Cerebellum (tissue), 4 donors: ENCODE measurements at places on chromosomes 5 and 9.

DNA sequence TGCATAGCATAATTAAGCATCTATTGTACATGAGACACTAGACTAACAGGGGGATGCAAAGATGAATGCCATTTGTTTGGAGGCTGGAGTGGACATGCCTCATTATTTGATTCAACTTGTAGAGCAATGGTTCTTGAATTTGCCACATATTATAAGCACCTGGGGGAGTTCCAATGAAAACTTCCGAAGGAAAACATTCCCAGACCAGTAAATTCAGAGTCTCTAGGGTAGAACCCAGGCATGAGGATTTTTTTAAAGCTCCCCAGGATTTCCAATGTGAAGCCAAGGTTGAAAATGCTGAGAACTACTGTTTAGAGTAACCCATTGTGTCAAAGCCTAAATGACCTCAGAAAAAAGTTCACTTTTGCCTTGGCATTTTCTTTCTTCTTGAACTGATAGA, 93.9 kb upstream of the ITGA1 start:
- no peak for DNase-seq

DNA sequence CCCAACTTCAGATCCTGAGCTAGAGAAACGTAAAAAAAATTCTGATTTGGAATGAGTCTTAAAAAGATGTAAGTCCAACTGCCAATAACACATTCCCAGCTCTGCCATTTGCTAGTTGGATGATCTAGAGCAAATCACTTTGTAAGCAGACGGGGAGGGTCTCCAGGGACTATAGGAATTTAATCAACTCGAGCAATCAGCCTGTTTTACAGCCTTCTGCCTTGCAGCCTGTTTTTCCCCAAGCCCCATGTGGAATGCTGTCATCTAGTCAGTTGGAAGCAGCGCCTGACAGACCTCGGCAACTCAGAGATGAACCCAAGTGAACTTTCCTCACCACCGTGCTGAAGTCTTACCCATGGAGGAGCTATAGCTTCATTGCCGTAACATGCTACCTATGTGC, 34.8 kb upstream of the HRH2 start:
- DNase-seq: no peak

DNA sequence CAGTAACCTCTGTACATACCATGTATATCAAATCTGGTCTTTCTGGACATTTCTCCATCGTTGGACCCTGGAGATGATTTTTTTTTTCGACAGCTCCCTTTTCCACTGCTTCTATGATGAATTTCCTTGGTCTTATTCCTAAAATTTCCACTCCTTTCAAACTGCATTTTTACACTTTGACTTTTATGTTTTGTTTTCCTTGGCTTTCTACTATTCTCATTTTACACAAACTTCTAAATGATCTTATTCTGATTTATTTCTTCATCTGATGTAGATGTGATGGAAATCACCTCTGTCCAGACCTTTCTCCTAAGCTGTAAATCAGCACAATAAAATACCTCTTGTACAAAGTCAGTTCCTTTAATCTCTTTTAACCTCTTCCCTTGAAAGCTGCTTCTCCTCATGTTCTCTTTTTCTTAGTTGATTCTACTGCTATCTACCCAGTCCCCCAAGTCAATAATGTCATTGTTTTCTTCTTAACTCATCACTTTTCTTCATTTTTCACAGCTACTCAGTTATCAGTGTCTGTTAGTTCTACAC, 48.7 kb upstream of the TUSC1 start:
- no peak for DNase-seq

DNA sequence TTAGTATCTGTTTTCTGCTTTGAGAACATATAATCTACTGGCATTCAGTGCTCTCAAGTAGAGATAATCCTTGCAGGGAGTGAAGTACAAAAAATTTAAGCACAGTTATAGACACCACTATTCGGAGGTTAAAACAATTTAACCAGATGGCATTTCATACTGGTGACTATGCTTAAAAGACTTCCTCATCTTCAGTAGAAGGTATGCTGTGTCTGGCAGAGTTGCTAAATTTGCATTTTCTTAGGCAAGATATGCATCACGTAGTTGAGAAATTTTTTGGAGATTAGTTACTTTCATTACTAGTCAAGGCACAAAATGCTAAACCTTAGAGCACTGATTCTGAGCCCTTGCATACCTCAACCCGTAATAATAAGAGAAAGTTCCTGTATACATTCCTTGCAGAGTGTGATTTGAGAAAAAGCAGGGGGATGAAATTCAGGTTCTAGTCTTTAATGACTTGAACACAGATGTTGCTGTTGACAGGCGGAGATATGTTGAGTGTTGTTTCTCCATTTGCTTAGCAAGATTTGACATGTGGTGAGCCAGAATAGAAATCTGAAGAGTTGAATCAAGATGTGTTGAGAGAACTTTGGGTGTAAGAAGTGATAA, 70.8 kb upstream of the STARD4 start:
- DNase-seq: no peak

GRCh38 chr9:87223392-87224246, 274.0 kb upstream of the DAPK1 start:
- no peak for DNase-seq

DNA sequence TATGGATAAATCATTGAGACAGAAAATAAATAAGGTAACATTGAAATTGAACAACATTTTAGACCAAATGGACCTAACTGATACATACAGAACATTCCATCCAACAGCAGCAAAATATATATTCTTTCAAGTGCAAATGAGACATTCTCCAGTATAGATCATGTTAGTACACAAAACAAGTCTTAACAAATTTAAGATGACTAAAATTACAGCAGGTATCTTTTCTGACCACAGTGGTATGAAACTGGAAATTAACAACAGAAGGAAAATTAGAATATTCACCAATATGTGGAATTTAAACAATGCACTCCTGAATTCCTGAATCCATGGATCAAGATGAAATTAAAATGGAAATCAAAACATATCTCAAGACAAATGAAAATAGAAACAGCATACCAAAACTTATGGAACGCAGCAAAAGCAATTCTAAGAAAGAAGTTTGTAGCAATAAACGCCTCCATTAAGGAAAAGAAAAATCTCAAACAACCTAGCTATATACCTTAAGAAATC, 115.6 kb downstream of the ADAMTS12 start:
- no peak for DNase-seq

DNA sequence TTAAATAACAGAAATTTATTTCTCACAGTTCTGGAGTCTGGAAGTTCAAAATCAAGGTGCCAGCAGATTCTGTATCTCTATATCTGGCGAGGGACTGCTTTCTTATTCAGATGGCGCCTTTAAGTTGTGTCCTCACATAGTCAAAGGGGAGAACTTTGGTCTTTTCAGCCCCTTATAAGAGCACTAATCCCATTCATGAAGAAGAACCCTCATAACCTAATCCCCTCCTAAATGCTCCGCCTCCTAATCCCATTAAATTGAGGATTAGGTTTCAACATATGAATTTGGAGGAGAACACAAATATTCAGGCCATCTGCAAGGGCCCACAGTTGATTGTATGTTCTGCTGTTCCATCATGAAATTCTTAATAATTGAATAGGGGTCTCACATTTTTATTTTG, 10.8 kb upstream of the CCDC152 start:
- DNase-seq: no peak

DNA sequence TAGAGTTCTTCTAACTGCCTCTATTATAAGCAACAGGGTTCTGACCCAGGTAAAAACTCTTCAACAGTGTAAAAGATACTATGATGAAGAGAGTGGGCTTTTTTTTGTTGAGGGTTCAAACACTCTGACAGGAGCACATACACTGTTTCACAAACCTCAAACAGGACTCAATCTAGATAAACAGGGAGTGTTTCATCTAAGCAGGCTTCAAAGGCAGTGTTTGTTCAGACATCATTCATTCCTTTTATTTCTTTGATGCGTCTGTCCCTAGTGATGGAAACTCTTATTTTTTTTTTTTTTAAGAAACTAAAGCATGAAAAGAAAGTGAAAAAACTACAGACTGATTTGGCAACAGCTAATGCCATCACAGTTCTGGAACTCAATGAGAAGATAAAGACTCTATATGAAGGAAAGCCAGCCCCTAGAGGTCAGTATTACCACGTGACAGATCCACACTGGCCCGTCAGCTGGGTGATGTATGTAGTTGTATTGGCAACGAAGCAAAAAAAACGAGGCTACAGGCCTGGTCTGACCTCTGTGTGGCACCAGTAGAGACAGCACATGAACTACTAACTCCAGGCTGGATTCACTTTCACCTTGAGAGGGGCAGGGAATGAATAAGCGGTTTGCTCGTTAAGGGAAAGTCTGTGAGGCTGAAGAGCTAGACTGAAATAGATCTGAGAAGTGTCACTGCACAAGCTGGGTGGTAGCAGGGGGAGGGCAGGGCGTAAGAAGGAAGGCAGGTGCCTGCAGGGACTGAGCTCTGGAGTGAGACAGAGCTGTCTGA, 172.2 kb downstream of the CCDC192 start:
- DNase-seq: peak; percentile 44

GRCh38 chr5:122844136-122844909, 1.1 kb upstream of the SNX24 start:
- DNase-seq: no peak

DNA sequence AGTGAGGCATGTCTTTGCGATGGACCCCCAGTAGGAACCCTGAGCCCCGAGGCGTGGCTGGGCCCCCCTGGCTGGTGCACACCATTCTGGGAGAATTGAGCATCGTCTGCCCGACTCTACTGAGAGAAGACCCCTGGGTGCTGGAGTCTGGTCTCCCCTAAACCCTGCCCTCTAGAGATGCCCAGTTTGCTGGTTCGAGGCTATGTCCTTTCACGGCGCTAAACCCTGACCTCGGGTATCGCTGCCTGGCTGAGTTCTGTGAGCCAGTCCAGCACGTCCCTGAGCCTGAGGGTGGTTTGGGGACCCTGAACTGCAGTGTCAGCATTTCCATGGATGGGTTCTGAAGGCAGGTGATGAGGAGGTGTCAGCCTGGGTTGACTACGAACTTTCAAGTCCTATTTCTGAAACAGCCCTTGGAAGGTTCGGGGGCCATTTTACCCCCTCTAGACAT, 128.8 kb downstream of the RXRA start:
- no peak for DNase-seq

- DNase-seq: no peak
These were observed 4.9 kb downstream of the EDF1 start for GRCh38 chr9:136860933-136861873.

DNA sequence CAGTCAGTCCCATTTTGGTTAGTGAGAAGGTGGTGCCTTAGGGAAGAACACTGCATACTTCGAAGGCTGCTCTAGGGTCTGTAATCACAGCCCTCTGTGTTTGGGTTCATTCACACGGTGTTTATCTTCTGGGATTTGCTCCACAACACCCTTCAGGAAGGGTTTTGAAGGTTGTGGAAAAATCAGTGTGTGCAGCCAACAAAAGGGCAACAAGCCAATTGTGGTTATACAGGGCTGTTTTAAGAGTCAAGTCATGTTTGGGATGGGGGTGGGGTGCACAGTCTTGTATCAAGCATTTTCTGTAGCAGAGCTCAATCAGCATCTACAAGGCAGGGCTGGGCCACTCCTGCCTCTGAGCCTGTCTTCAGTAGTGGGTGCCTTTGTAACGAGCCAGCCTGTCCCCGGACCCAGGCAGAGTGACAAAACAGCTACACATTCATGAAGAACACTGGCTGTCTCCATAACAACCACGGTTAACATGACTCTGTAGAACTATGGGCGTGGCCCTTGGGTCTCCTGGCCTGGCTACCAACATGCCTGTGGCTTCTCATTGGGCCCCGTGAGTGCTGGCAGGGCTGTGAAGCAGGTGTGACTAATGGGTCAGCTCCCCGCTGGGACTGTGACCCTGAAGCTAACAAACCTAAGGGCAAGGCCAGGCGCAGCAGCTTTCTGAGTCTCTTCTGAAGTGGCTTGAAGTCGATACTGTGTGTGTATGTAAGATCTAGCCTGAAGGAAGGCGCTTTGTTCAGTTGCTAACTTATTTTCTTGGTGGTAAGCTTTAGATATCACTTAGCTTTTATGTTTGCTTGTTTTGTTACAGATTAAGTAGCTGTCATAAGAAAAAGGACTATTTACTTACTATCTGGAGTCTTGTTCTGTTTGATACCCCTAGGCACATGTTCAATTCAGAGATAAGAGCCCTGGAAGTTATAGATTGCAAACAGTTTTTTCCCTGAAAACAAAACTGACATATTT, 27.9 kb upstream of the GOLM1 start:
- no peak for DNase-seq

DNA sequence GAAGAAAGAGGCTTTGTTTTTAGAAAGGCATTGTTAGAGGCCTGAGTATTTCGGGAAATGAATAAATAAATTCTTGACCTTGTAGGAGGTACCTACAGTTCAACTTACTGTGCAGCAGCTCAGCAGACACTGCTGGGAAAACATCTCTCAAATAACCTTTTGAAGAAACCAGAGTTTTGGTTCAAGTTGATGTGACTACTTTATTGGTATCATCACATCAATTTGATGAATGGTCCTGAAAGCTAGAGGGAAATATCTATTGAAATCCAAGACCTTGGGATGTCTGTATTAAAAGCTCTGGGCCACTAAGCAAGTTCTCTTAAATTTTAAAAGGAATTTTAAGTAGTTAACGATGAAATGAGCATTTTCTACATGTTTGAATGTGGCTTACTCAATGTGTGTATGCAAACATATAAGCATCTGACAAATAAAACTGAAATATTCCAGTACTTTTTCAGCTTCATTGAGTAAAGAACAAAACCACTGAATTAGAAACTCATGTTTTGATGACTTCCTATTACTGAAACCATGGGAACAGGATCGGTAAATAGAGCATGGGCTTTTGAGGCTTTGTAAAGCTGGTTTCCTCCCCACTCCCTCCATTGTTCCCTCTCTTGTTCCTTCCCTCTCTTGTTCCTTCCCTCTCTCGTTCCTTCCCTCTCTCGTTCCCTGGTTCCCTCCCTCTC, 36.7 kb downstream of the SLC27A6 start:
- DNase-seq: no peak

DNA sequence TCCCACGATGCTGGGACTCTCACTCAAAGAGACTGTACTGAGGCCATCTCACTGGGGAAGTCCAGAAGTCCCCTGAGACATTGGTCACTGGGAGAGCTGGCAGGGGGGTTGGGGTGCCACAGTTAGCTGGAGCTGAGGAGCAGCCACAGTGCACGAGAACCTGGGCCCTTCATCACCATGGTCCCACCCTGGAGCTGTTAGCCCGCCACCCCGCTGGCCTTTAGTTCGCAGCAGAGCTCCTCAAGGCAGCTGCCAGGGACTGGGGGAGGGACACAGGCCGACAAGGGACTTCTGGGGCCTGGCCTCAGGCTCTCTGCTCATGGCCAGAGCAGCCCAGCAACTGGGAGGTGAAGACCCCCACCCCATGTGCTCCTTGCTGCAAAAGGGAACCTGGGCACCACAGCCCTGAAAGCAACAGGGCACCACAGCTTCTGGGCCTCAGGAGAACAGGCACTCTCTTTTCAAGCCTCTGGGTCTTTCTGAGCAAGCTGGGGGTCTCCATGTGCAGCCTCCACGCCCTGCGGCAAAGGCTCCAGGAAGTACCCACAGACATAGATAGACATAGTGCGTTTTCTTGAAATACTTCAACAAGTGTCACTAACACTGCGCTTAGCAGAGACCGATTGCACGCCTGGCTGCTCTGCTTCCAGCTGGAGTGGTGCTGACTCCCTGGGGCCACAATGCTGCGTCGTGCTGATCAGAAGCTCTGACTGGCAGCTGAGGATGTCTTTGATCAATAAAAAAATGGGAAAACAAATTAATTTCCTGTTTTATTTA, 46.0 kb downstream of the VAV2 start:
- DNase-seq: no peak
